ENCODE measurements at places on chromosomes 13 and 19.

GRCh38 chr13:24688111-24688510 is 7.9 kb downstream of the ATP12A start:
- DNase-seq: no peak

DNA sequence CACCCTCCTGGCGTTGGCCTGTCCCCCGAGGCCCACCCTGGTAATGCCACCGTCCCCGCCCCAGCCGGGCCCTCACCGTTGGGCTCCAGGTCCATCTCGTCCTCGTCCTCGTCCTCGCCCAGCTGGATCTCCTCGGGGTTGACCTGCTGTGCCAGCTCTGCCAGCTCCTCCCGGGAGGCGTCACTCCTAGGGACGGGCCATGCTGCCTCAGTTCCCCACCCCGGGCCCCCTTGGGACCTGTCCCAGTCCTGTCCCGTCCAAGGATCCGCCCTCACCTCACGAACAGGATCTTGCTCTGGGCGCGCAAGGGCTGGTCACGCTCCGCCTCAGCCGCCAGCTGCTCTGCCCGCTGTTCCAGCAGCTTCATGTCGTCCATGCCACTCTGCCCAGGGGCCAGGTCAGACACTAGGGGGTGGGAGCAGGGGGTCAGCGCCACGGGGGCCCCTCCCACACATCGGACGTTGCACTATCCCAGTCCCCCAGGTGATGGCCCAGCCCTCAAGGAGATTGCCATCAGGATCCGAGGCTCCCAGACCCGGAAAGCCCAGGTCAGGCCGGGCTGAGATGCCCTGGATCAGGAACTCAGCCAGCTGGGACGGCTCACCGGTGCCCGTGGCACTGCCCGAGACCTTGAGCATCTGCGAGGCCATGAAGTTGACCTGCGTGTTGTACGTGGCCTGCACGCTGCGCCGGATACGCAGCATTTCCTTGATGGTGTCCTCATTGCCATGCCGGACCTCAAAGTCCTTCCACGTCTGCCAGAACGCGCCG is 9.5 kb downstream of the XAB2 start:
- no peak for DNase-seq

GRCh38 chr19:50022823-50023222 is 2.3 kb downstream of the VRK3 start:
- DNase-seq: no peak

- DNase-seq: no peak
Observed at GRCh38 chr19:23698711-23699520, 11.9 kb upstream of the ZNF675 start.

All from T-helper 9 cell (primary cell).